ENCODE measurements at places on chromosomes 5 and 9.

- no peak for DNase-seq
Measured at GRCh38 chr9:97889941-97890887, 32.1 kb downstream of the TRMO start.

- no peak for DNase-seq
Measured at GRCh38 chr9:2991292-2991691, 147.4 kb upstream of the PUM3 start.

DNA sequence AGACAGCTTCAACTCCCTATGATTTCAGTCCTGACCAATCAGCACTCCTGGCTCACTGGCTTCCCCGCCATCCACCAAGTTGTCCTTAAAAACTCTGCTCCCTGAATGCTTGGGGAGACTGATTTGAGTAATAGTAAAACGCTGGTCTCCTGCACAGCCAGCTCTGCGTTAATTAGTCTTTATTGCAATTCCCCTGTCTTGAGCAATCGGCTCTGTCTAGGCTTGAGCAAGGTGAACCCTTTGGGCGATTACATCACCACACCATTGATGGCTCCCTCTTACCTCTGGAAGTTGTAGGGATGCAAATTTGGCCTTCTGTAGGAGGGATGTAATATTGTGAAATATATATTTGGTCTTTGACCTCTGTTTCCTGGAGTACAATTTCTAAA lies 2.9 kb upstream of the SLC23A1 start:
- no peak for DNase-seq

DNA sequence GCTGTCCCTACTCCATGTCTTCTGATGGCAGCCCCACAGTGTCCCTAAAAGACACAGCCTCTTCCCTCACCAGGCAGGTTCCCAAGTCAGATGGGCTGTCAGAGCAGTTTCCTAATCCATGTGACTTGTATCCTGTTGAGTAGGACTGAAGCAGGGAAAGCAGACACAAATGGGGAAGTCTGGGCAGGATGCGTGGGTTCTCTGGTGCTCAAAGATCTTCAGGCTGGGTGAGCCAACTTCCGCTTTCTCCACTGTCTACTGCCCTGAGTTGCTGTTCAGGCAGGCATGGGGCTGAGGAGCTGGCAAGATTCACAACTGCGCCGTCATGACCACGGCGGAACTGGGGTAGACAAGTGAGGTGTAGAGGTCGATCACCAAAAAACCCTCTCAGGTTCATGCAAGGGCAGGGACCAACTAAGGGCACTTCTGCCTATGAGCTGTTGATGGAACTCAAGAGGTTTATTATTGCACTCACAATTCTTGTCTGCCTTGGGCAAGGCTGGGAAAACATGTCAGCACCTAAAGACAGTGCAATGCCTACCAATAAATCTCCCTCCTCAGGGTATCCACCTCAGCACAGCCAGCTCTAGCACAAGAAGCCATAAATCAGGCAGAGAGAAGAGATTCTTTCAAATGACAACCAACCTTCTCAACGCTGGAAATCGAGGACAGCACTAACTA lies 83.4 kb downstream of the RAPGEF1 start:
- DNase-seq = no peak

GRCh38 chr5:175129121-175129520 lies 314.9 kb downstream of the DRD1 start:
- DNase-seq = no peak

DNA sequence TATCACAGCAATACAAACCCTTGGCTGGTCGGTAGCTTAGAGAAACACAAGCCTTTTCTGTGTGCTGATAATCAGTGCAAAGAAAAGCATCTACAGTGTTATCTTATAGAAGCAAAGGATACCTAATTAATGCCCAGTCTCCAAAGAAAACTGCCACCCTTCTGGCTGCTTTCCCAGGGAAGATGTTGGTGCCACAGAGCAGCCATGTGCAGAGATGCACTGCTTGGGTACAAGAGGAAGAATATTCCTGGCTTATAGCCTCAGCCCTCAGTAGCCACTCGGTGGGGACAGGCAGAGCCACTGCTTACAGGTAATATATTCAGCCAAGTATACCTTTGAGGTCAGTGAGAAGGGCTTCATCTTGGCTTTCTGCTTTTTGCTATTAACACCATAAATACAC lies 185.3 kb downstream of the PCSK1 start:
- no peak for DNase-seq

GRCh38 chr5:113162770-113163169 lies 186.2 kb downstream of the DCP2 start:
- DNase-seq = no peak
